Stimulated activated CD8-positive, alpha-beta memory T cell treated with anti-CD3 and anti-CD28 coated beads, Interleukin-7, amount 100 ng/mL, for 24 hours (primary cell): ENCODE measurements at places on chromosomes 4 and X.

DNA sequence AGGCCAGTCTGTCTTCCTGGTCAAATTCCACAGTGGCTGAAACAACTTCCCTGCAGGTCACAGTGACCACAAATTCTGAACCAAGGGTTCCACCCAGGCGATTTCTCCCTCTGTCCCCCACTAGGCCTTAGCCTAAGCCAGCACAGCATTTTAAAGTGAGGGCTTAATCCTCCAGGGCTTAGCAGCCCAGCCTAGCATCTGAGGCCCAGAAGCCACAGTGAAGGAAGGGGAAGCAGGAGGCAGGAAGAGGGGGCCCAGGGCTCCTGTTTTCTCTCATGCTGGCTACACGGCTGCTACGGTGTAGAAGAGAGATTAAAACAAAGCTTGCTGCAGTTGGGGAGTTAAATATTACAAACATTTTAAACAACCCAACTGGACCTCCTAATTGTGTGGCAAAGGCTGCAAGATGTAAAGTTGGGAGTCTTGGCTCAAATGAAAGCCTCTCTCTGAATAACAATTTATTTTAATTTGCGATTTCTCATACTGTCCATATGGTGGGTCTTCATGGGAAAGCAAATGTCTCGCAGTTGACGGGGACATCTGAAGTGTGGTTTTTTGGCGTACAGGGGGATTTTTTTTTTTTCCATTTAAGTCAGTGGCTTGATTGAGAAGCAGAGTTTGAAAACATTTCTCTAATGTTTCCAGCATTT lies 170.8 kb upstream of the RAI2 start:
- no peak for DNase-seq

- no peak for DNase-seq
Measured at GRCh38 chrX:50407976-50408375, 62.6 kb downstream of the DGKK start.

GRCh38 chrX:134537179-134537955 lies 77.4 kb downstream of the HPRT1 start:
- no peak for DNase-seq

GRCh38 chrX:70183091-70183490 lies 5.8 kb downstream of the DGAT2L6 start:
- no peak for DNase-seq

- no peak for DNase-seq
Measured at GRCh38 chrX:130393451-130394074, 8.1 kb upstream of the GPR119 start.

GRCh38 chrX:6666624-6667023 lies 131.7 kb upstream of the VCX3A start:
- no peak for DNase-seq

- no peak for DNase-seq
Measured at GRCh38 chrX:26254436-26254835, 38.5 kb downstream of the MAGEB5 start.

DNA sequence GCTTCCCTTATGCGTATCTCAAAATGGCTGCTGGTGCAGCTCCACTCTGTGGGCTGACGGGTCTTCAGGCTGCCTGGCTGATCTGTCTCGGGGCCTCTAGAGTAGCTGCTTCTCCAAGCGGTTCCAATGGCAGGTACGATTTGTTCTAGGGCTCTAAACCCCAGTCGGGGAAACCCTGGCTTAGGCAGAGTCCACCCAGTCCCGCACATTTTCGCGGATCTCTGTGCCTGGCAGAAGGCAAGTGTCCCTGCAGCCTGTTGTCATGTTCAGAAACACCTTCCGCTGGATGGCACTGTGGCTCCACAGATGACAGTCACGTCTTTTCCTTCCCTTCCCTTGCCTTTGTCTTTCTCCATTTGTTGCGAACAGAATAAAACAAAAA lies 54.4 kb downstream of the NBDY start:
- DNase-seq, result no peak

DNA sequence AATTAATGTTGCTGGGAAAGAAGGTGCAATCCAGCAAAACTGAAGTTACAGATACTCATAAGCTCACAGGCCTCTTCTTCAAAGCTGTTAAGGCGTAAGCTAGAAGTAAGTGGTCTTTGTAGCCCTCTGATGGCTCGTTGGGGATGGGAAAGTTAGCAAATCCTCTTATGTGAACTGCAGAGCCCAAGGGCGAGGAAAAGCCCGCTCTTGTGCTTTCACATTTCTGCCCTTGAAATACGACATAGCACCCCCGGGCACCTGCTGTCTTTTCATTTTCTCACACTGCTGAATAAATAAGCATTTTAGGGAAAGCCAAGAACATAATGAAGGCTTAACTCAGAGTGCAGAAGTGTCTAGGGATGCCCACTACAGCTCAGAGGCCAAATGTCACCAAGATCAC lies 73.1 kb upstream of the SORBS2 start:
- no peak for DNase-seq

- no peak for DNase-seq
Measured at GRCh38 chrX:6568031-6568430, 33.1 kb upstream of the VCX3A start.

DNA sequence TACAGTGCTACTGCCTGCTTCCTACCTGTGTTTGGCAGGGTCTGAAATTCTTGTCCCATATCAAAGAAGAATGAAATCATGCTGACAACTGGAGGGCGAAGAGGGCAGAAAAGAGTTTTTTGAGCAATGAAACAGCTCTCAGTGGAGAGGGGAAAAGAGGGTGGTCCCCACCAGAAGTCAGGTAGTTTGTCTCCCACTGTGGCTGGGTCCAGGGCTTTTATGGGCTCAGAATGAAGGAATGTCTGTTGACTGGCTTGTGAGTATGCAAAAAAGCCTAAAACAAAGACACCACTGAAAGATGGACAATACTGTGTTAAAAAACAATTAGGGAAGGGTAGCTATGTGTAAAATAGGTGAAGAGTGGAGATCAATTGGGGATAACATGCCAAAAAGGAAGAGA lies 115.0 kb downstream of the ADAM29 start:
- DNase-seq, result no peak

- no peak for DNase-seq
Measured at GRCh38 chr4:24489870-24490269, 94.5 kb downstream of the DHX15 start.

DNA sequence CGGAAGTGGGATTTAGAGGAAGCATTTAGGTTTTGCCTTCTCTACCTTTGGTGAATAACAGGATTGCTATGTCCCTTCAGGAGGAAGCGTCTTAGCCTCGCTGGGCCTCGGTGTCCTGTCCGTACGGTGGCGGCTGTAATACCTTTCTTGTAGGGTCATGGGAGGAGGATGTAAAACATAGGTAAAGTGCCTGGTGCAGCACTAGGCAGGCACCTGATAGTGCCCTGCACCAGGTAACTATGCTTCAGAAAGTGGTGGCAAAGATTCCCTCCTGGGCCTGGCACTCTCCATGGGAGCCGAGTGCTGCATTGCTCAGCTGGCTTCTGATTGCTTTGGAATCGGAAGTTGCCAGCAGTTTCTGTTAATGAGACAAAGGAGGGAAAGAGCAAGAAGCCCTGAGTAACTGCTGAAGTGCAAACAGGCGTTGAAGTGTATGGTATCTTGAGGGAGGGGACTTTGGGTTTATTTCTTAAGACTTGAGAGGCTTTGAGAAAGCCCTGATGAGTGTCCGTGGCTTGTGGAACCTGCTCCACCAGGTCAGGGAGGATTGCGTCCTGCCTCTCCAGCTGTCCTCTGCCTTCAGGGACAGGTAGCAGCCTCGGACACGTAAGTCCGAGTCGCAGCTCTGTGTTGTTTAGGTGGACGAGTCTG lies 45.8 kb downstream of the TBC1D14 start:
- no peak for DNase-seq

DNA sequence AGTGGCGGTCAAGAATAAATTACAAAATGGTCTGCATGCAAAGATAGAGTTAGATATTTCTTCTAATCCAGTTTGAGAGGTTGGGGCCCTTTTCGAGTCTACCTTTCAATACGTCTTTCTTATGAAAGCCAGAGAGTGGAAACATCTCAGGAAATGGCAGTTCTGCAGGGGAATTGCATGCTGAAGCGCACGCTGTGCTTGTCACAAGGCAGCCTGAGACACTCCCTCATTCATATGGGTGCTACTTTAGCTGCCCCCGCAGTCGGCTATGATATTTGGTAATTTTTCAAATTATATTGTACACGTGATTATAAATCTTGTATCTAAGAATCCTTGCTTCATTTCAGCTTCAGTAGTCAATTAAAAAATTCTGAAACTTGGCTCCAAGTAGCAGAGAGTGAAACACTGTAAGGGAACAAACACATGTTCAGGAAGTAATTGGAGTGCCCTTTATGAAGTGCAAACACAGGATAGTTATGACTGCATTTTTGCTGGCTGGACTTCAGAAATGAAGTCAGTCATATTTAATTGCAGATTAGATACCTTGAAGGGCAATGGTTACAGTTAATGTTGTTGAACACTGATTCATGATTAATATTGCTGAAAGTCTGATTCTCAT lies 145.5 kb upstream of the NAP1L5 start:
- DNase-seq, result no peak

GRCh38 chr4:46581677-46582076 lies 191.7 kb upstream of the GABRA2 start:
- no peak for DNase-seq

DNA sequence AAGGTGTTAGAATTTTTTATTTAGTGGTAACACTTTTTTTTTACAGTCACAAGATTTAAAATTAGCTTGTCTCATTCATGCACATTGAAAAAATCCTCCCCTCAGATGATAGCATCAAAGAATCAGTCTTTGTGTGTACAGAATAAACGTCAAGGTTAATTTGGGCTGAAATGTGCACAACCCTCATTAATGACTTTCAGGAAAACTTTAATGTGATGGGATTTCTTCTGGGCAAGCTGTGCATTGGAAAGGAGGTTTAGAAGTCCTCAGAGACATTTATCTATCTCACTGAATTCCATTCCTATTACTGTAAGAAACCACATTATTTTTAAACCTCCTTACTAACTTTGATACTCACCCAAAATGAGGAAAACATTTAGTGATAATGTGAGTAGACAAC lies 88.2 kb upstream of the TECRL start:
- no peak for DNase-seq

DNA sequence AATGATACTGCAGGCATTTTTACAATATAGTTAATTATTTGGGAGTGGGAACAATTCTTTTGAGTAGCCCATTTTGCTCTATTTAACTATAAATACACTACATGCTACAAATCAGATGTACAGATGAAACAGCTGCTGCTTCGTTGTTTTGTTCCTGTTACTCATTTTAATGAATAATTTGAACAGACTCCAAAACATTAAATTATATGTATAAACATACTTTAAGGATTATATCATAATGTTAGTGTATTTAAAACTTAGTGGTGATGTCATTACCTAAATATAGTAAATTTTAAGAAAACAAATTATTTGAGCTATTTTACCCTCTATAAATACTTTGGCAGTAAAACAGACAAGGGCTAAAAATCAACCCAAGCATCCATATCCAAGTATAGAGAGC lies 60.7 kb downstream of the GAB1 start:
- DNase-seq, result no peak

DNA sequence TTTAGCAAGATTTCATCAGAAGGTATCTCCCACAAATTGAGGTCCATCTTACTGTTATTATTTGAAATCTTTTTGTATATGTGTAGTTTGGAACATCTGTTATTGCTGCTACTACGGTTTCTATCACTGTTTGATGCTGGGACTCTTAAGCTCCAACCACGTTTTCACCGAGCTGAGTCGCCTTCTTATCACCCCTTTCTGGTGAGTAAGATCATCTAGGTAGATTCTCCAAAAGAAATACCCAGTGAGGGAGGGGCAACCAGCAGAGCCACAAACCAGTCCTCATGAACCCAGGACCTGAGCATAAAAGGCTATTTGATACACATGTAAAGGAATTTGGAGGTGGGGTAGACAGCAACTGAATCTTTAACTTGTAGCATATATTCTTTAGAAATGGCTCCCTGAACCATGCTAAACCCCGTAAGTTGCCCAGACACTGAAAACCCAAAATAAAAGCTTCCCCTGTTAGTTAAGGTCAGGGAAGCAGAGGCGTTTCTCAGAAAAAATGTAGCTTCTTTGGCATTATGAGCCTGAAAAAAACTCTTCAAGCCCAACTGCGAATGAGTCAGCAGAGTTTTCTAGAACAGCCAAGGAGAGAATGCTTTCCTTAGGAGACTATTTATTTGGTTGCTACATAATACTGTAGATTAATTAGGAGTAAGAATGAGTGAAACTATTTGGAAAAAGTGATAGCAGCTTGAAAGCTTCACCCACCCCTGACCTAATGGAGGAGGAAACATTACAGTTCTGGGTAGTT lies 53.8 kb upstream of the ATXN3L start:
- DNase-seq, result no peak

DNA sequence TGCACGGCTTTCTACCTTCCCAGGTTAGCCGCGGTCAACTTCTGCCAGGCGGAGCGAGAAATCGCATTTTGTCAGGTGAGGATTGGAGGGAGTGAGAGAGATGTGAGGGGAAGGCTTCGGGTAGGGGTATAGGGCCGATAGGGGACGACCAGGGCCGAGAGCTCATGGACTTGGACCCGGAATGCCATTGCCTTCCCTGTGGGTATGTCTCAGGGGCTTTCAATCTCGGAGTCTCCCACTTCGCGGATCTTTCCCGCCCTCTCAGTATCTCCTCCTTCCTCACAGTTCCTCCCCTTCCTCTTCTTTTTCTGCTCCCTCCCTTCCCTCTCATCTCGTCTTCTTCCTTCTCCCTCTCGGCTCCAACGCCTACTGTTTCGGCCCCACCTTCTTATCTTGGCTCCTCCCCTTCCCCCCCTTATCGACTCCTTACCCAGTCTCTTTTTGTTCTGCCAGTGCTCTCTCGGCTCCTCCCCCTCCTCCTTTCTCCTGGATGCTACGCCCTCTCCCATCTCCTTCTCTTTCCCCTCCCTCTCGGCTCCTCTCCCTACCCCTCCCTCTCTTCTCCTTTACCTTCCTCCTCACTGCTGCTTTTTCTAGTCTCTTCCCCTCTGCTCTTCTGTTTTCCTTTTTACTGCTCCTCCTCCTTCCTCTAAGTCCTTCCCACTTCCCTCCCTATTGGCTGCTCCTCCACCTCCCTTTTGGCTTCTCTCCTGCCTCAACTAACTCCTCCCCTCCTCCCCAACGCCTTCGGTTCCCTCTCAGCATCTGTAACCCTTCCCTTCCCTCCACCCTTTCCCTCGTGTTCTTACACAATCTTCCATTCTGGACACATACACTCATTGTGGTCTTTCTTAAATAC lies 29.4 kb upstream of the RBMX start:
- DNase-seq, result no peak

DNA sequence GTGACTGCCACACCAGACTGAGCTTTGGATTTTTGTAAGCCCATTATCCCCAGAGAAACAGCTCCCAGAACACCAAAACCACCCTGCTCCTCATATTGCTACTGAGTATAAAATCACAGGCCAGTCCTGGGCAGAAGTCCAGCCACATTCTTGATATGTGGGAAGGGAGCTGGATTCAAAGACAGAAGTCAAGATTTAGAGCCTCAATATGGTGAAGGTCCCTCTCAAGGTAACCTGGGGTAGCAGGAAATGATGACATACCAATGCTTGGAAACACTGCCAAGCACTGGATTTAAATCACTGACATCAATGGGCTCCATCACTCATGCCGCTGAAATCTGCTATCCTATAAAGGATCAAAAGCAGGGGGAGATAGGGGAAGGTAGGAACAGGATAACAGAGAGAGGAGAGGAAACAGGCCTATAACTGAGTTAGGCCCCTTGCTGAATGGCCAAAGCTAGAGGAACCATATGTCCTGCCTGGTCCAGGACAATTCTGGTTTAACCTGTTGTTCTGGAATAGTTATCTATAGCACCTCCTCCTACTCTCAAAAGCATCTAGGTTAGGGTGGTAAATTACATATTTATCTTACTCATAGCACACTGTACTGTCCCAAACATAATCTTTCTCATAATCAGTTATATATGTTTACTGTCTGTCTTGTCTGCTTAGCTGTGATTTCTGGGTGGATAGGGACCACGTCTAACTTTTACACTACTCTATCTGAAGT lies 83.7 kb upstream of the NHS start:
- DNase-seq, result no peak

- no peak for DNase-seq
Measured at GRCh38 chrX:109623997-109624396, 975 bp downstream of the KCNE5 start.
